Suppressor macrophage treated with lipopolysaccharide for 1 hour (primary cell): ENCODE measurements at places on chromosomes 7 and 10.

- no peak for DNase-seq
Measured at GRCh38 chr7:73429622-73430505, 3.7 kb upstream of the FZD9 start.

DNA sequence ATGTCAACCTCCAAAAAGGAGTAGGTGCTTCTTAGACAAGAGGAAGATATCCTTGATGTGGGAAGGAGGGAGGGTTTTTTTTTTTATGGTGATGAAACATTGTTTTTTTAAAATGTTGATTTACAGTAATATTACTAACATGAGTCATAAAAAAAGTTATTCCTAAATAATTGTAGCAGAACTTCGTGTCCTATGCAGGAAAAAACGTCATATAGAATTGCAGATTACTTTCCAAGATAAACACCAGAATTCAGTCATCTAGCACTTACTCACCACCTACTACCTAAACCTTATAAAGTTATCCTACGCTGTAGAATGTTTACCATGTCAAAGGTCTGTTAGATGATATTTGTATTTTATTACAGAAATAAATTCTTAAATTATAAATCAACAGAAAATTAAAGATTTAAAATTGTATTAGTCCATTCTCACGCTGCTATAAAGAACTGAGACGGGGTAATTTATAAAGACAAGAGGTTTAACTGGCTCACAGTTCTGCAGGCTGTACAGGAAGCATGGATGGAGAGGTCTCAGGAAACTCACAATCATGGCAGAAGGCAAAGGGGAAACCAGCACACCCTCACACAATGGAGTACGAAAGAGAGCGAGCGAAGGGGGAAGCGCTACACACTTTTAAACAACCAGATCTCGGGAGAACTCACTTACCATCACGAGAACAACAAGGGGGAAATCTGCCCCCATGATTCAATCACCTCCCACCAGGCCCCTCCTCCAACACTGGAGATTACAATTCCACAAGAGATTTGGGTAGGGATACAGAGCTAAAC lies 105.2 kb upstream of the NEBL start:
- DNase-seq = no peak

- DNase-seq = no peak
Measured at GRCh38 chr10:131547129-131547799, 235.7 kb upstream of the TCERG1L start.

DNA sequence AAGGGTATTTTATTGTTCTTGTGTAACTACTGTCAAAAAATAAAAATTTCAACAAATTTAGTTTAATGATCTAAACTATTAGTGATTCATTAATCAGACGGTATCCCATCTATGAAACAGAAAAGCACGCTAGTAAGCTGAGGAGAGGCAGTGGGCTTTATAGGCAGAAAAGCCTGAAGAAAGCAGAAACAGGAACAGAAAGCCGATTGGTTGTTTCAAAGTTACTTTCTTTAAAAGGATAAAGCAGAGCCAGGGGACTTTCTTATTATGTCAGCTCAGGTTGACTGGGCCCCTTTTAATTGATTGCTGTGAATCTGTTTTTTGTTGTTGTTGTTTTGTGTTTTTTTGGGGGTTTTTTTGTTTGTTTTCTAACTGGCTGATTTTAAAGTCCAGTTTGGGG lies 105.5 kb downstream of the TES start:
- no peak for DNase-seq

DNA sequence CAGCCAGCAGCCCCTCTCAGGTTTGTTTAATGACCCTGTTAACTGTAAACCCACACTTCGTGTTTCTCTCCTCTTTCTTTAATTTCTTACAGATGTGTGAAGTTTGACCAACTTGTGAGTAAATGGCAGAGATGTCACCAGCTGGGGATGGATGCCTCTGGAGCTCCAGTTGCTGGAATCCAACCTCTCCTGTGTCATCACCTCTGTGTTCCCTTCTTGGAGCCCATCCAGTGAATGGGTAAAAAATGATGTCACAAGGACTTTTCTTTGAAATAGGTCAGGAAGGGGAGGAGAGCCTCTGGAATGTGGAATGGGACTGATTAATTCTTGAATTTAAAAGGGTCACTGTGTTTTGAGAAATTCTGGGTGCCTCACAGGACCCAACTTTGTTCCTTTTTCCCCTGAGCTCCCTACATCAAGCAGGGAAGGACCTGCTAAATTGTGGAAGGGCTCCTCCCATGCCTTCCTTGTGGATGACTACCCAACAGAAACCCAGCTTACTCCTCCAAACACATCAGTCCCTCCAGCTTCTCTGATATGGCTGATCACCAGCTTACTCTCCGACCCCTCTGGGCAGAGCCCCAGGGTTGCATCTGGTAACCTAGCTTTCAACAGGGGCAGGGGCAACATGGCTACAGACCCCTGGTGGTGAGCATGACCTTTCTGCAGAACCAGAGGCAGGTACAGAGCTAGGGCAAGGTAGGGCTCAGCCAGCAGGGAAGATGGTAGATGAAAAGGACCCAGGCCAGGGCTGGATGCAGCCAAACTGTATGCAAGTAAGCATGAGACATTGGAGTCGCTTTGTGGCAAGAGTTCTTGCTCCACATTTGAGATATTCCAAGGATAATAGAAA lies 67.5 kb downstream of the STRA8 start:
- DNase-seq = no peak

DNA sequence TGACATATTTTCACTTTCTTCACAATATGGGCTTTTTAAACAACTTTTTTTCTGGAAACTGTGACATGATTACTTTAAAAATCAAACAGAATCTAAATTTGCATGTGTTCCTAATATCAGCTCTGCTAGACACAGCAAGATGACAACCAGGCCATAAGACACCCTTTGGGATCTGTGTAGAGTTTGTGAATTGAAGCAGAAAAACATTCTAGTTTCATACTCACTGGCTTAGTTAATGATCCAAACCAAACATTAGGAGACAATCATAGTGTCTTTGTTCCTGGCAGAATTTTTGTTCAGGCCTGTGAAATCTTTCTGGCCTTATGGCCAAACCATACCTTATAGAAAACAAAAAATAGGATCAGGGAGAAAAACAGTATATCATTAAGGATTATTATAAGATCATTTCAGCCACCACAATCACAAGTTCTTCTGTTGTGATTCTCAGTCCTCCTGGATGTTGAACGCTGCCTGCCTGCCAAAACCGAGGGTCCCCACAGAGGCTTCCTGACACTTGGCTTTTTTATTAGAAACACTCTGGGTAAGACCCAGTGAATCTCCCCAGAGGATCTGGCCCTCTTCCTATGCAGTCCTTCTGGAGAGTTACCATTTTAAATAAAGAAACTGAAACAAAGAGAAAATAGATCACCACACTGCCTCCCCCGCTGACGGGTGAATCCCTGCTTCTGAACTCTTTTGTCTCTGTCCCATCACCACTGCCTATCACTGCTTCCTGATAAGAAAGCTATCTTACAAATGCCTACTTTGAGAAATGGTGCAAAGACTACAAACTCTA lies 79.2 kb upstream of the PPP1R3C start:
- no peak for DNase-seq

- no peak for DNase-seq
Measured at GRCh38 chr10:101107771-101108170, 23.3 kb upstream of the TLX1 start.

DNA sequence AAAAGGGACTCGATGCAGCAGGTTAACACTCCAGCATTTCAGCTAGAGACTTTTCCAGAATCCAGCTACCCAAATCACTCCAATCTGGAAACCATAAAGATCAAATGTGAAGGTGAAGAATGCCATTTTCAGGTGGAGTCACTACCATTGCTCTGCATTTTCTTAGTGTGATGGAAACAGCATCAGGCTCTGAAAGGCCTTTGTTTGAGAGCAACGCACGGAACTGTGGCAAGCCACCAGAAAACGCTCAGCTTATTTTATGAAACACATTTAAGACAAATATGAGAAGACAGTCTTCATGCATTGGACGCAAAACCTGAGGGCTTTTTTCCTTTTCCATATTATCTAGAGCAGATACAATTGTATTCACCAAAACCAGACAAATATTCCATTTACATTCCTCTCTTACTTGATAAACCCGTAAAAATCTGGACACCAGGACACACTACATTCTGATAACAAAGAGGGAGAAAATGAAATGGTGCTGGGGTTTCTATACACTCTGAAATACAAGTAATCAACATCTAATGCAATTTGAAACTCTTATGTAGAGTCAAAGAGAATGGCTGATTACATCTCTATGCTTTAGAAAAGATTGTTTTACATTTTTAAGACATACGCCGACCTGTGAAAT lies 99.1 kb downstream of the NRP1 start:
- DNase-seq = no peak

- DNase-seq = no peak
Measured at GRCh38 chr10:114547514-114547913, 110.6 kb downstream of the ABLIM1 start.

DNA sequence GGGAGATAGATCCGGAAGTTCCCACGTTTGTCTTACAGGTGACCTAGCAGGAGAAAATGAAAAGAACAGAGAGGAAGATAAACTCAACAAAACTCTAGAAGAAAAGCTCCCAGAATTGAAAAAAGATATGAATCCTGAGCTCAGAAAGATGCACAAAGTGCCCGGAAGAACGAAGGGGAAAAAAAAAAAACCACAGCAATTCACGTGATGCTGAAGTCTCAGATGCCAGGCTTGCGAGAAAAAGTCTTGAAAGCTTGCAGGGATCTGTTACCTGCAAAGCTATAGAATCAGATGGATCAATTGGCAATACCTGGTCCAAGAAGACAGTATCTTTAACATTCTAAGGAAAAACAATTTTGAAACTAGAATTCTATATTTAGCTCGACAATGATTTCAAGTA lies 33.5 kb downstream of the CARD11 start:
- no peak for DNase-seq

GRCh38 chr7:79090543-79090942 lies 362.9 kb downstream of the MAGI2 start:
- no peak for DNase-seq

GRCh38 chr7:132654150-132654549 lies 77.9 kb upstream of the PLXNA4 start:
- no peak for DNase-seq

- peak; percentile 66 for DNase-seq
Measured at GRCh38 chr7:47435889-47436312, 146.0 kb downstream of the TNS3 start.

DNA sequence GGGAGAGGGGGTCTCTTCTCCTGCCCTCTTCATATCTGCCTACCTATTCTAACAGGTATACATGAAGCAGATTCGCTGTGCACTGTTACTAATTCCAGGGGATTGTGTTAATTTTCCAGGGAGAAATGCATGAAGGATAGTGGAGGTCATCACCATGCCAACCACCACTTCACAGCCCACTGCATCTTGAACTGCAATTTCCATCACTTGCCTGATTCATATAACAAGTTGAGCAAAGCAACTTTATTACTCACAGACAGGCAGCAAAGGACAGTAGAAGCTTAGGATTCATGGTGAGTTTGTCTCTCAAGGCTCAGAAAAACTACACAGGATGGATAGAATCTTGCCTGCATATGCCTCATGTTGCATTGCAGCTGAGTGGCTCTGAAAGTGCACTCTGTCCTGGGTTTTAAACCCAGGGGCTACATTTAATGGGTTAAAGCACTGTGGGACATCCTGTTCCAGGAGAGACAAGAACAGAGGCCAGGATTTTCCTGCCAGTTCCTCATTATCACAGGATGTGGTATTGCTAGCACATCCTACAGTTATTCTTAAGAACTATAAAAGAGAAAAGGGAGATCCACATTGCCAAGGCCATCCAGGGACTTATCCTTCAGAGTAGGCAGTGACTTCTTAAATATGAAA lies 136.9 kb upstream of the PRSS1 start:
- no peak for DNase-seq

DNA sequence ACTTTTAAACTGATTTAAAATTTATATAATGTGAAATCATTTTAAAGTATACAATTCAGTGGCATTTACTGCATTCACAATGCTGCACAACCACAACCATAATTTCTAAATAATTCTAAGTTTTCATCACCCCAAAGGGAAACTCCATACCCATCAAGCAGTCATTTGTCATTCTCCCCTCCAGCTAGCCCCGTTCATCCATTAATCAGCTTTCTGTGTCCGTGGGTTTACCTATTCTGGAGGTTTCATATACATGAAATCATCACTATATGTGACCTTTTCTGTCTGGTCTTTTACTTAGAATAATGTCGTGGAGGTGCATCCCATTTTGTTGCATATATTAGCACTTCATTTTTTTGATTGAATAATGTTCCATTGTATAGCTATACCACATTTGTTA lies 214.1 kb downstream of the ADK start:
- no peak for DNase-seq

- no peak for DNase-seq
Measured at GRCh38 chr7:129188372-129188891, at the start of gene SMO. TSS of gene SMO (plus strand) at chr7:129188633. CDS start at chr7:129189152, 519 bp downstream.

GRCh38 chr7:155188357-155188756 lies 109.3 kb upstream of the INSIG1 start:
- no peak for DNase-seq

- no peak for DNase-seq
Measured at GRCh38 chr7:76206633-76207032, 4.9 kb downstream of the SRRM3 start.

DNA sequence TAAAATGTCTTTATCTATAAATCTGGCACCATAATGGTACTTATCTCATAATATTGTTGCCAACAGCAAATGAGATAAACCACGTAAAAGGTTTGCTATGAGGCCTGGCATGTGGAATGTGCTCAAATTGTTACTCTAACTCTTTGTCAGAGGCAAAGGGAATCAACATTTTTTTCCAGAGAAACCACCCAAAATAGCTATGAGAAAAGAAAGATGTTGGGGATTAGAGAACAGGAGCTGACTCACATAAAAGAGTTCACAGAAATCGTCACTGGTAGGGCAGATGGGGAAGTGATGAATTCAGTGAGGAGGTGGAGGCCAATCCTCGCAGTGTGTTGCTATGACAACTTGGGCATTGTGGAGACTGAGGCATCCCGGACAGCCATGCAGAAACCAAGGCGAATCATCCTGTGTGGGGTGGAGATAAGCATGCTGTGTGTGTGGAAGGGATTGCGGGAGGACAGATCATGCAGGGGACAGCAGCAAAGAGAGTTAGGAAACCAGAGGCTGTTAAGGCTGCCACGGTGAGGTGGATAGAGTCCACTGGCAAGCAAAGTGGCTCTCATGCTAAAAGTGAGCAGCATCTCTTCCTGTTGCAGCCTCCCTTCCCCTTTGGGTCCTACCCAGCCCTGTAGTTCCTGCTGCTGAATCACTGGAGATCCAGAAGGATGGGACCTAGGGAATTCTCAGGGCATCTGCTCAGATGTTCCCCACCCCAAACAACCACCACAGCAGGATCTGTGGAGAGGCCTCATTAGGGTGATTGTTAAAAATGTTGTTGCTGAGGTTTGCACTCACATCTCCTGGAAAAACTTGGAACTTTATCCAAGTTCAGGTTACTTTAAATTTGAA lies 103.9 kb downstream of the CUBN start:
- DNase-seq = peak; percentile 92
